HFFc6 (cell line): ENCODE measurements at places on chromosomes 6 and 20. TPM values are rescaled to one million over a fixed set of nuclear protein-coding genes. Genes with fewer than 3 reads are reported as not detected.

- peaks cover 68% of the 10 kb centered on the region for H3K4me1 ChIP-seq
- no peaks in the 10 kb centered on the region for H3K27me3 ChIP-seq
- DNase-seq = no peak
Measured at GRCh38 chr6:35203680-35204079, 10.1 kb upstream of the SCUBE3 start.

The ACTL10 gene
- 1.6 to 2.3 TPM (median 2.2 TPM) in 3 replicates for total RNA-seq

The TP53TG5 gene
- not detected in 3 replicates for total RNA-seq

DNA sequence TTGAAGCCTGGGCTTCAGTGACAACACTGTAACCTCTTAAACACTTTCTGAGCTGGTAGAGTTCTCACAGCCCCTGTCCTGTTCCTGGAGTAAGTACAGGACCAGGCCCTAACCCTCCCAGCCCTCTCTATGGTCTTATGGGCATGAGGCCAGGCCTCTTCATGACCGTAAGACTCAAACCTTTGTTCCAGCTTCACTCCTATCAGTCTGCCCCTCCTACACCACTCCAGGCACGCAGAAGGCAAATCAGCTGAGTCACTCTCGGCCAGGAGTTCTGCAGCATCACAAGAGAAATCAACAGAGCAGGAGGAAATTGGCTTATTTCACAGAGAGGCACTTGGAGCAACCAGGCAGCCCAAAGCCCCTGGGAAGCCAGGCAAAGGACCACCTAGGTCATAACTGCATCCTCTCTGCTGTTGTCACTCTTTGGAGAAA, 25.3 kb upstream of the CHD6 start:
- no peaks in the 10 kb centered on the region for H3K36me3 ChIP-seq
- H3K27me3 ChIP-seq = peaks cover 21% of the 10 kb centered on the region
- H3K4me3 ChIP-seq = no peak overlapping the region

DNA sequence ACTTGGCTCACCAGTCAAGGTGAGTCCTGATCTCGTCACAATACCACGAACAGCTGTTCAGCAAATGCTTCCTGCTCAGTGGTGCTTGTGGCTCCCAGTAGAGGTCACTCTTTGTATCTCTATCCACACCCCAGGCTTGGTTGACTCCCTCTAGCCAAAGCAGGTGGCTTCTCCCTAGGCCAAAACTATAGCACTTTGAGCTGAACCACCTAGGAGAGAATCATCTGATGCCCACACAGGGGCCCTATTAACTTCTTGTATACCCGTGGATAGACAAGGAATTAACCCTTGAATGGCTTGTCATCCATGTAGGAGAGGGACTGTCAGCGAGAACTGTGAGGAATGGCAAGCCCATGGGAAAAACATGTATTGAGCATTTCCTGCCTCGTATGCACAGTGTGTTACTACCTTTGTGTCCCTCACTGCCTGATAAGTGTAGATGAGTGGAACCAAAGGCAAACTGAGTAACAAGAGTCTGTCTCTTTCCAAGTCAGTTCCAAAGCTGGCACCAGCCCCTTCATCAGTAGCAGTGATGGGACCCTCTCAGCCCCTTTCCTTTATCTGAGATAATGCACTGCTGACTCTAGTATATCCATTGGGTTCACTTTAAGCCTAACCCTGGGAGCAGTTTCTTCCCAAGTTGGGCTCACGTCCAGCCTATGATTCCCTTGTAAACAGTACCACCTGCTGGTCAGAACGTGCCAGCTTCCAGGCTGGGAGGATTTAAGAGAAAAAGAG, 42.5 kb downstream of the EIF2S2 start:
- H3K36me3 ChIP-seq = no peaks in the 10 kb centered on the region
- H3K4me1 ChIP-seq = peaks cover 56% of the 10 kb centered on the region
- peak; percentile 66 for DNase-seq
- H3K27ac ChIP-seq = no peak overlapping the region
- H3K4me3 ChIP-seq = no peak overlapping the region

GRCh38 chr6:118963003-118963402, 28.0 kb upstream of the MCM9 start:
- no peak overlapping the region for H3K4me3 ChIP-seq
- H3K36me3 ChIP-seq = no peaks in the 10 kb centered on the region
- DNase-seq = no peak
- peaks cover 9% of the 10 kb centered on the region for H3K27me3 ChIP-seq

GRCh38 chr20:58817748-58818147, 33.0 kb downstream of the GNAS-AS1 start:
- H3K27me3 ChIP-seq = peaks cover 17% of the 10 kb centered on the region
- no peak for DNase-seq
- H3K4me3 ChIP-seq = no peak overlapping the region
- H3K36me3 ChIP-seq = peaks cover 21% of the 10 kb centered on the region

- DNase-seq = no peak
- H3K4me3 ChIP-seq = no peak overlapping the region
- peaks cover 10% of the 10 kb centered on the region; the same call in 1 of the 2 replicates for H3K36me3 ChIP-seq
- H3K4me1 ChIP-seq = no peaks in the 10 kb centered on the region
- H3K27ac ChIP-seq = no peak overlapping the region
- no peaks in the 10 kb centered on the region for H3K27me3 ChIP-seq
Measured at GRCh38 chr6:165045631-165046030, 263.8 kb downstream of the C6orf118 start.

DNA sequence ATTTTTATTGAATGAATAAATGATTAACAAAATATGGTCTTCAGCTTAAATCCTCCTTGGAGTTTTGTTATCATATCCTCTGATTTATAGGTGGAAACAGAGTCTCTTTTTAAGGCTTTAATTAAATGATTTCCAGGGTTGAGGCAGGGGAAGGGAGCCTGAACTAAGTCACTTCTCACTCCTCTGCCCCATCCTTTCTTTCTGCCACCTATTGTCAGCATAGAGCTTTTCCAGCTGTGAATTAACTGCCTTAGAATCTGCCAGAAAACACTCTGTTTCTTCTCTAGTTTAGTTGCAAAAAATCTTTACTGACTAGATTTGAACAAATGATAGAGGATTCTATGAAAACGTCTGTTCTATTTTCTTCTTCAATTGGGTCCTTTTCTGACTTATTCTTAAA, 9.8 kb downstream of the OGFRL1 start:
- peak overlapping the region; percentile 78 for H3K27ac ChIP-seq
- peaks cover 53% of the 10 kb centered on the region for H3K4me1 ChIP-seq
- H3K36me3 ChIP-seq = peaks cover 60% of the 10 kb centered on the region
- no peaks in the 10 kb centered on the region; the same call in 1 of the 2 replicates for H3K27me3 ChIP-seq
- H3K4me3 ChIP-seq = no peak overlapping the region

GRCh38 chr6:140915103-140915502, 1217.6 kb upstream of the GJE1 start:
- H3K27me3 ChIP-seq = no peaks in the 10 kb centered on the region
- H3K4me1 ChIP-seq = peaks cover 39% of the 10 kb centered on the region
- no peak overlapping the region for H3K4me3 ChIP-seq
- no peak for DNase-seq
- no peak overlapping the region for H3K27ac ChIP-seq

DNA sequence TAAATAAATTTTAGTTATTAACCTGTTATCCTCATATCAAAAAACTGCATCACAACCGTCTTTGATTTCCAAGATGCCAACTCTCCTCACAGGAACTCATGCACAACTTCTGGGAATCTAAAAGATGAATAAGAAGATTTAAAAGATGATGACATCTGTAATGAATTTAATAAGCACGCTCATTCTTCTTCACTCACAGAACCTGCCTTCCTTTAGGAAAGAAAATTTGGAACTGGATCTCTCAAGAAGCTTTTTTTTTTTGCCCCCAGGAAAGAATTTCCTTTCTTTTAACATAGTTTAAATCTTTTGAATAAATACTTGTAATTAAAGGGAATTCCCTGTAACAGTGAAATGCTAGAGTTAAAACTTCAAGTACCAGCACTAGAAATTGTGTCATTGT, 161.5 kb downstream of the HIVEP2 start:
- H3K27ac ChIP-seq = no peak overlapping the region; the same call in 1 of the 2 replicates
- peaks cover 54% of the 10 kb centered on the region for H3K4me1 ChIP-seq
- DNase-seq = no peak
- H3K4me3 ChIP-seq = no peak overlapping the region
- H3K27me3 ChIP-seq = no peaks in the 10 kb centered on the region
- H3K36me3 ChIP-seq = peaks cover 13% of the 10 kb centered on the region

The MUCL3 gene
- not detected in 2 replicates for total RNA-seq

DNA sequence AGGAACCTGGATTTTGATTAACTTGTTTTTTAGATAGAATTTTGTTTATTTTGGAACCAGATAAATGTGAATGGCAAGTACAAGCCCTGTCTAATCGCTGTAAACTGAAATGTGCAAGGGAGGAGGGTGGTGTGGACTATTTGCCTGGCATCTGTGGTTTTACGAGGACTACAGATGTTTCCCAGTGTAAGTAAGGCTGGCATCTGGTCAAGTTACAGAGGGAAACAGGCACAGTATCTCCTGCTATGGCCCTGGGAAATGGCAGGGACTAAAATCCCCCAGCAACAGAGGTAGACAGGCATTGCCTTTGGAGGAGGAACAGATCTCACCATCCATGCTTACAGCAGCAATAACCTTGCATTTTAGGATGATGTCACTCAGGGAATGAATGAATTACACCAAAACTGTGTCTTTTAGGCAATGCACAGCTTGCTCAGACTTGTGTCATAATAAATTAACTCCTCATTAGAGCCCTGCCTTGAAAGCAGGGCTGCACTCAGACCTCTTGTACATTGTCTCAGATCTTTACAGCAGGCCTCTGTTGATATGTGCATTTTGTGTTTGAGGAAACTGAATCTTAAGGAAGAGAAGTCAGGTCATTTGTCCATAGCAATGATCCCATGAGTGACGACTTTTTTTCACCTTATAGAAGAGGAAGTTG, 96.2 kb downstream of the TCP11 start:
- no peak overlapping the region for H3K4me3 ChIP-seq
- no peak for DNase-seq
- H3K27me3 ChIP-seq = no peaks in the 10 kb centered on the region
- peak overlapping the region; percentile 38; the same call in 1 of the 2 replicates for H3K27ac ChIP-seq

The CALHM4 gene
- total RNA-seq = not detected in 2 replicates

DNA sequence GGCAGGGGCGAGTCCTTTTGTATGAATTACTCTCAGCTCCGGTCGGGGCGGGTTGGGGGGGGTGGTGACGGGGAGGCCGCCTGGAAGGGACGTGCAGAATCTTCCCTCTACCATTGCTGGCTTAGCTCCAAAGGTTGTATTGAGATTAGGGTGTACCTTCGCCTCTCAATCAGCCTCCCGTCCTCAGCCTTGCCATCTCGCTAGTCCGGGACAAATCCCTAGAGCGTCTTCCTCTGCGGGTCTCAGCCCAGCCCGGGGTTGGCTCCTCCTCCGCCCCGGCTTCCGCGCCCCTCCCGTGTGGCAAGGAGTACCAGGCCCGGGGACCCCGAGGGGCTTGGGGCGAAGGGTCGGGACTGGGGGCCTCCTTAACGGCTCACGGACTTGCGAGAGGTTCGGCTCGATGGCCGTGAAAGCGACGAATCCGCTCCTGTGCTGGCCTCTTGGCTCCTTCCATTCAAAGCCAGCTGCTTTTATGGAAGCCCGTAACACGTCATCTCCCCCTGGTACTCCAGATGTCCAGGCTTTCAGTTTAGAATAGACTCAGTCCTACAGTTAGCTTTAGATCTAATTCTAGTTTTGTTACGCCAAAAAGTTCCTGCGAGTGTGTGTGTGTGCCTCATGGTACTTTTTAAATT, 636 bp upstream of the EEF1A1 start:
- H3K27ac ChIP-seq = peak overlapping the region; percentile 100
- H3K4me3 ChIP-seq = peak overlapping the region; percentile 97
- H3K4me1 ChIP-seq = peaks cover 48% of the 10 kb centered on the region
- peak; percentile 69 for DNase-seq
- H3K36me3 ChIP-seq = peaks cover 42% of the 10 kb centered on the region

The SLC35D3 gene
- total RNA-seq = not detected in 2 replicates

The TMEM244 gene
- not detected in 3 replicates for total RNA-seq

DNA sequence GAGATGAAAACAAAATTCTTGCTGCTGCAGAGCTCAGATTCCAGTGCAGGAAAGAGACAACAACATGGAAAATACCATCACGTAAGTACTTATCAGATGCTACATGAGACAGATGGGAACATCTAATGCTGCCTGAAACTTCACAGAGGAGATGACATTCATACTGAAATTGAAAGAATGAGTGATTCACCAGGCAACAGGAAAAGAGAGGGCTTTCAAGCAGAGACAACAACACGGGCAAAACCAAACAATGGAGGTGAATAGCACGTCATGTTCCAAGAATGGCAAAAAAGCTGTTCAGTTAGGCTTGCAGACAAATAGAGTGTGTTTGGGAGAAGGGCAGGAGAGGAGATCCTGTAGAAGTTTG, 39.3 kb downstream of the GTF2H5 start:
- H3K4me3 ChIP-seq = peak overlapping the region; percentile 43; the same call in 1 of the 2 replicates
- DNase-seq = peak; percentile 20
- peaks cover 28% of the 10 kb centered on the region for H3K4me1 ChIP-seq

The PI3 gene
- total RNA-seq = not detected in 2 replicates

DNA sequence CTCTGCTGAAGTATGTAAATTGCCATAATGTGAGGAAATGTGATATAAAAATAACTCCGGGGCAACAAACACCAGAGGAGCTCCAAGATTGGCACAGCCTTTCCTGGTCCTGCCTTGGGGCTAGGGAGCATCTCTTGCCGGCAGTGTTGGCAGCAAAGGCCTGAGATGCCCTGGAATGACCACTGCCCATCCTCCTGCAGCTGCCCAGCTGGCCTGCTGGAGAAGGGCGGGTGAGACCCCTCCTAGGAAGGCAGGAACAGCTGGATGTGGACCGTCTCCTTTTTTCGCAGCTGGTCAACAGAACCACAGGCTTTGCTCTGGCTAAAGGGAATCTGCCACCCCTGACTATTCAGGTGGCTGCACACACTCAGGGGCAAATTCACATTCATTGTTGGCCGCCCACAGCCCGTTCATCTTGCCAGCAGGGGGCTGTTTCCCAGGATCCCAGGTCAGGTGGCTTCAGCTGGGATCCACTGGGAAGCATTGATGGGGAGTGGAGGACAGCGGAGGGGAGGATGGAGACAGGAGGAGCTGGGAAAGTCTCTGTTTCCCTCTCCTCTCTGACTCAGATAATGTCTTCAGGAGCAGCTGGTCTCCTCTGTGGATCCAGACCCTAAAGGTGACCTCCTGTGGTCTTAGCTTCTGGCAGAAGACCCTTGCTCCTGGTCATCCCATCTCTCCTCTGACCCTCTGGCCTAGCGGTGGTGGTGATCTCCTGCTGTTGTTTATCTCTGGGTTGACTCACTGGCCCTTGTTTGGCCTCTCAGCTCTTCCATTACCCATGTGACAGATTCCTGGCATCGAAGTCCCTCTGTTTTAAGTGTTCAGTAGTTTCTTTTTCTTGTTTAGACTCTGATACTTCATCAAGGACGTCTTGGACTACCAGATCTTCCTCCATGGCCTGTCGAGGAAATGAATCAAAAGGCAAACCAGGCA, 336.7 kb downstream of the DHX35 start:
- H3K27ac ChIP-seq = no peak overlapping the region
- H3K36me3 ChIP-seq = no peaks in the 10 kb centered on the region

GRCh38 chr20:18091623-18092022, 33.9 kb upstream of the OVOL2 start:
- H3K4me3 ChIP-seq = no peak overlapping the region
- H3K27ac ChIP-seq = no peak overlapping the region
- DNase-seq = no peak
- no peaks in the 10 kb centered on the region for H3K36me3 ChIP-seq
- no peaks in the 10 kb centered on the region for H3K4me1 ChIP-seq

GRCh38 chr6:108710030-108710429, 138.2 kb upstream of the ARMC2 start:
- no peak overlapping the region for H3K27ac ChIP-seq
- H3K4me3 ChIP-seq = no peak overlapping the region
